ENCODE measurements at places on chromosomes 3 and 15.

GRCh38 chr15:25242957-25243799 lies 195.6 kb downstream of the UBE3A start:
- DNase-seq: no peak

DNA sequence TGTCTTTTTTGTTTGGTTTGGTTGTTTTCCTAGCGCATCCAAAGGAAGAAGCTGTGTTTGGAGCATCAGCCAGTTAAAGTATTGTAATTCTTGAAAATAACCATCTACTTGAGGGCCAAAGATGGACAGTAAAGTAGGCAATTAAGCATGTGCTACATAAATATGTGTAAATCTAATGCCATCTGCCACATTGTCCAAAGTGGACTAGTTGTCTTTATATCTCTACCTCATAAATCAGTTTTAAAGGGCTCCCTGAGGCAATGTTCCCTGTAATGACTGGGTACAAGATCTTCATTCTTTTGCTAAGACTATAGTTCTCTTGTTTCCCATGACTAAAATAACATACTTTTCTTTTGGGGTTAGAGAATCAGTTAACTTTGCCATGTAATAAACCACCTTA lies 460.0 kb upstream of the RARB start:
- DNase-seq: no peak

GRCh38 chr15:45306105-45306504 lies 54.1 kb downstream of the SLC28A2 start:
- no peak for DNase-seq

GRCh38 chr3:133161656-133162055 lies 123.5 kb downstream of the TMEM108 start:
- DNase-seq: no peak

DNA sequence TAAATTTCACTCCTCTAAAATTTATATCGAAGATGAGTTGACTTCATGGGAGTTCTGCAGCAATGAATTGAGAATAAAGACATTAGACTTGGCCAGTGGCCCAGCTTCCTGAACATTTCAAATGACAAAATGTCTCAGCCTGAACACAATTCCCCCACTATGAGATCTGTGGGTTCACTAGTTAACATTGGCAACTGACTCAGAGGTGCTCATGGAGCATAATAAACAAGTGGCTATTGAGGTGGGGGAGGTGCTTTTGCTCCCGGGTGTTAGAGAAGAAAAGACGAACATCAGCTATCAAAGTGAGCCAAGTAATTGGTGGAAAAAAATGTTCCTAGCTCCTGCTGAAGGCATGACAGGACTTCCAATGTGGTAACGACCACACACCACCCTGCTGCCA lies 6.3 kb downstream of the ATP13A4 start:
- DNase-seq: no peak

DNA sequence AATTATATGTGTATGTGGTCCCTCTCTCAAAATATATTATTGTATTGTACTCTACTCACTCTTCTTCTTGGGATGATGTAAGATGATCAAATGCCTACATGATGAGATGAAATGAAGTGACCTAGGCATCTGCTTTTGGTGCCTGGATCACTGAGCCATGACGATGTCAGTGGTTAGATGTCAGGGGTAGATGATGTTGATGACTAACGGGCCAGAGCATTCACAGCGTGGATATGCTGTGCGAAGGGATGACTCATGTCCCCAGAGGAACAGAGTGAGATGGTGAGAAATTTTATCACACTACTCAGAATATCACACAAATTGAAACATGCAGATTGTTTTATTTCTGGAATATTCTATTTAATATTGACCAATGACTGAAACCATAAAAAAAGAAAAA lies 233.9 kb upstream of the CADM2 start:
- DNase-seq: no peak

GRCh38 chr15:59521443-59521842 lies 83.5 kb downstream of the FAM81A start:
- DNase-seq: no peak

DNA sequence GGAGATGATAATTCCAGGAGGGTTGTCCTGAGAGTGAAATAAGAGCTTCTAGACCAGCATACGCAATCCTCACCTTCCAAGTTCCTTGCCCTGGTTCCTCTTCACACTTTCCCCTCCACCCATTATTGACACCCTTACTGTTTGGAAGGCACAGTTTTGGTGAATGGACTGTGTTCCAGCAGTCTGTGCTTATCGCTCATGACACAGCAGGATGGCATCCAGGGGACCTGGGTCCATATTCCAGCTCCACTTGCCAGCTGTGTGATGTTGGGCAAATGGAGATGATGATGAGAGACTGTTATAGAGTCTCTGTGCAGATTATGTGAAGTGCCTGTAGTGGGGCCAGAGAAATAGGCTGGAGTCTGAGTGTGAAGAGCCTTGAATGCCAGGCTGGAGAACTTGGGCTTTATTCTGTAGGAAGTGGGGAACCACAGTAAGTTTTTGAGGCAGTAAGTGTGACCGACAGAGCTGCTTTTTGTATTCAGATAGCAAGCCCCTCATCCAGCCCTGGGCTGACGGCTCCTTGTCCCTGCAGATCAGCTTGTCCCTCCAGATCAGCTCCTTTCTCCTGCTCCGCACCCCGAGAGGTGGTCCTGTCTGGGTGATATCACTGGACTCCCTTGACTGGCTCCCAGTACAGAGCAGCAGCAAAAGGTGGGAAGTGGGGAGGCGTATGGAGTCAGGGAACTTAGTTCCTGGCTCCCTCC lies 8.1 kb downstream of the KBTBD13 start:
- DNase-seq: no peak
